BJ (cell line): ENCODE measurements at places on chromosomes 7 and 10.

DNA sequence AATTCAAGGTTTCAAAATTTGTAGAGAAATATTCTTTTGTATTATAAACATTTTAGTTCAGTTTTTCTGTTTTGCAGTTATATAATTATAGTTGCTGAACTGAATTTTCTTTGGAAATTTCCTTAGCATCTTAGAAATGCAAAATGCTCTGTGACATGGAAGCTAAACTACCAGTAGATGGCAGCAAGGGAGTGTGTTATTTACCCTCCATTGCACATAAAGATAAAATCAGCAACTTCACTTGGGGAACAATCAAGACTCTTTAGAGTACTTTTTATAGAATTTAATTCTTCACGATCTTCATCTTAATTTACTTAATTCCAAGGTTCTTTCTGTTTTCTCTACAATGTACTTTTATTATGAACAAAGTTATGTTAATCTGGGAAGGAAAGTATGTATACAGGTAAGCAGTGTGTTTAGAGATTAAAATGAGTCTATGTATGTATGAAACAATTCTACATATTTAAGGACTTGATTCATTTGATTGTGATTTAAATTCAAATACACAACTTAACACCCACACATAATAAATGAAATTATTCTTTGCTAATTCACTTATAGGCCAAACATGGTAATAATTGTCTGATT is 404.2 kb downstream of the THSD7A start:
- DNase-seq: peak; percentile 2

DNA sequence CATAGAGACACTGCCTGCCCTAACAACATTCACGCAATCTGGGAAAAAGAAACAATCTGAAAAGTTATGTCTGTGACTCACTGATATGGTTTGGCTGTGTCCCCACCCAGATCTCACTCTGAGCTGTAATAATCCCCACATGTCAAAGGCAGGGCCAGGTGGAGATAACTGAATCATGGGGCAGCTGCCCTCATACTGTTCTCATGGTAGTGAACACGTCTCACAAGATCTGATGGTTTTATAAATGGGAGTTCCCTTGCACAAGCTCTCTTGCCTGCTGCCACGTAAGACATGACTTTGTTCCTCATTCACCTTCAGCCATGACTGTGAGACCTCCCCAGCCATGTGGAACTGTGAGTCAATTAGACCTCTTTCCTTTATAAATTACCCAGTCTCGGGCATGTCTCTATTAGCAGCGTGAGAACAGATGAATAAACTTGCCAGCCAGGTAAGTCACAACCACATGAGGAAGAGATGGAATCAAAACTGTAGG is 341.5 kb upstream of the AOAH start:
- no peak for DNase-seq

GRCh38 chr7:101681170-101682007 is 52.3 kb upstream of the MYL10 start:
- peak; percentile 68 for DNase-seq

DNA sequence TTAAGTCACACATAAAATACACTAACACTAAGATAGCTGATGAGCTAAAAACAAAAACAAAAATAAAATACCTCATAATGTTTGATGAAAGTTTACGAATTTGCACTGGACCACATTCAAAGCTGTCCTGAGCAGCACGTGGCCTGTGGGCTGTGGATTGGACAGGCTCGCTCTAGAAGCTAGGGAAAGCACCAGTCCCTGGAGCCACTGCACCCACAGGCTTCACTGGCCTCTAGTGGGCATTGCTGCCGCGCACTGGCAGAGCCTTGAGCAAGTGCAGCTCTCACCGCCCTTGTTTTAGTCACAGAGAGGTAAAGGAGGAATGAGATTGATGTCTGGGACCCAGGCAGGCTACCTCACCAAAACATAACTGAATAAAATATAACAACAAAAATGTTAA is 67.6 kb downstream of the PAX2 start:
- DNase-seq: no peak

GRCh38 chr7:19105546-19105945 is 11.9 kb downstream of the TWIST1 start:
- DNase-seq: no peak

DNA sequence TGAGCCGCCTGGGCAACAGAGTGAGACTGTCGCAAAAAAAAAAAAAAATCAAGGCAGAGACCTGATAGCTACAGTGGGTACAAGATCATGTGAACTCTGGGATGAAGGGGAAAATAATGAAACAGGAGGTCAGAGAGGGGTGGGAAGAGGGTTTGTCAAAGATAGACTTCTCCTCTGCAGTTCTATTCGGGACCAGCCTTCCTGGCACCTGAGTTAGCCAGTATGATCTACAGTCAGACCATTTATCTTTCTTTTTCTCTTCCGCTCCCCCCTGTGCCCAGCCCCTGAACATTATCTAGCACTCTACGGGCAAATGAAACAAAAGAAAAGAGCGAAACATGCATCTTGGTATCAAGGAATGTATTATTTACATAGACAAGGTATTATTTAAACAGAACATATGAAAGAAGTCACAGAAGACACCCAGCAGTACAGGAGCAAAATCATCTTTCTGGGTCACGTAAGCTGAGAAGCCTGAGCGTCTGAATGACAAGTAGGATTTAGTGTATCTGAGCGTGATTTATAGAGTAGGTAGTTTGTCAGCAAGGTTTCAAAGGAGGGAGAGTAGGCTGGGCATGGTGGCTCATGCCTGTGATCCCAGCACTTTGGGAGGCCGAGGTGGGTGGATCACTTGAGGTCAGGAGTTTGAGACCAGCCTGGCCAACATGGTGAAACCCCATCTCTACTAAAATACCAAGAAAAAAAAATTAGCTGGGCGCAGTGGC is 109.0 kb downstream of the PRKCQ start:
- DNase-seq: no peak
